Caudate nucleus (tissue), 63 donors: ENCODE measurements at places on chromosomes 5 and 9.

DNA sequence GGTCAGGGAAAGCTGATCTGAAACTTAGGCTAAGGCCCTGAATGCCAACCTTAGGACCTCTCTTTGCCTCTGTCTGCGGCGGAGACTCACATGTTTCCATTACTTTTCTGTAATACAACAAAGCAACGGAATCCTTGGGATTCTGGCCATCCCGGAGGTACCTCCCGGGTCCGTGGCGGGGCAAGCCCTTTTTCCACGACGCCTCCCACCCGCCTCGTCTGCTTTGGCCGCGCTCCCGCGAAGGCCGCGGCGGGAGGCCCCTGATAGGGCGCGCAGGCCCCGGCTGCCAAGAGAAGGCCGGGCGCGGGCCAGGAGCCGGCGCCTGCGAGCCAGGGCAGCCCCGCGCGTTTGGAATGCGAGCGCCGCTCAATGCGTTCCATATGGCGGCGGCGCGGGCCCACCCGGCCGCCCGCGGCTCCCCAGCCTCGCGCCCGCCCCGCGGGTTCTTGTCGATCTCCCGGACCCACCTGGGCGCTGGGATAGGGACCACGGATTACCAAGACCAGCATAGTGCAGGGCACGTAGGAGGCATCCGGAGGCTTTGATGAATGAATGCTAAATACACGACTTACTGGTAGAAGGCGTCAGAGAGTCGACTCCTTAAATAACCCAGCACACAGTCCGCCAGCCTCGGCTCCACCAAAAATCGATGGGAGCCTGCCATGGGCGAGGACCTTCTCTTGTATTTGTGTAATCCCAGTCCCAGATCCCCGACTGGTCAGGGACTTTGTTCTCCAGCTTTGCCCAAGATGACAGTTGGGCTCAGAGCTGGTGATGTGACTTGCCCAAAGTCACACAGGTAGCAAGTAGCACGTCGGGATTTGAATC is 17.5 kb upstream of the PHF19 start:
- no peak for DNase-seq

DNA sequence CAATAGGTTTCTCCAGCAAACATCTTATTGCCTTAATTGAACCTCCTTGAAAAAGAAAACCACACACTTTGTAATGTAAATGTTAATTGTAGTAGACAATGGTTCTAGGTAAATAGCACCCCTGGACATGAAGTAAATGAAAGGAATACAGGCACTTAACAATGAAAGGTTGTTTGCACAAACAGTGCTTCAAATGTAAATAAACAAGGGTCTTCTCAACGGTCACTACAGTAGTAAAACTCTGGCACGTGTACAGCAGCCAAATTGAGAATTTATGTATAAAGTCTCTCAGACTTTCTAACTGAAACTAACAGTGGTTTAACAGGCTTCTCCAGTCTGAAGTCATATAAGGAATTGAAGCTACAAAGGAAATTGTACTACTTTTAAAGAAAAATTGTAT is 218.3 kb downstream of the MEF2C start:
- DNase-seq = no peak

GRCh38 chr5:89338935-89339334 is 456.0 kb upstream of the MEF2C start:
- DNase-seq = no peak

- DNase-seq = no peak
These were observed 303.2 kb downstream of the ACTL7B start for GRCh38 chr9:108552459-108553040.

DNA sequence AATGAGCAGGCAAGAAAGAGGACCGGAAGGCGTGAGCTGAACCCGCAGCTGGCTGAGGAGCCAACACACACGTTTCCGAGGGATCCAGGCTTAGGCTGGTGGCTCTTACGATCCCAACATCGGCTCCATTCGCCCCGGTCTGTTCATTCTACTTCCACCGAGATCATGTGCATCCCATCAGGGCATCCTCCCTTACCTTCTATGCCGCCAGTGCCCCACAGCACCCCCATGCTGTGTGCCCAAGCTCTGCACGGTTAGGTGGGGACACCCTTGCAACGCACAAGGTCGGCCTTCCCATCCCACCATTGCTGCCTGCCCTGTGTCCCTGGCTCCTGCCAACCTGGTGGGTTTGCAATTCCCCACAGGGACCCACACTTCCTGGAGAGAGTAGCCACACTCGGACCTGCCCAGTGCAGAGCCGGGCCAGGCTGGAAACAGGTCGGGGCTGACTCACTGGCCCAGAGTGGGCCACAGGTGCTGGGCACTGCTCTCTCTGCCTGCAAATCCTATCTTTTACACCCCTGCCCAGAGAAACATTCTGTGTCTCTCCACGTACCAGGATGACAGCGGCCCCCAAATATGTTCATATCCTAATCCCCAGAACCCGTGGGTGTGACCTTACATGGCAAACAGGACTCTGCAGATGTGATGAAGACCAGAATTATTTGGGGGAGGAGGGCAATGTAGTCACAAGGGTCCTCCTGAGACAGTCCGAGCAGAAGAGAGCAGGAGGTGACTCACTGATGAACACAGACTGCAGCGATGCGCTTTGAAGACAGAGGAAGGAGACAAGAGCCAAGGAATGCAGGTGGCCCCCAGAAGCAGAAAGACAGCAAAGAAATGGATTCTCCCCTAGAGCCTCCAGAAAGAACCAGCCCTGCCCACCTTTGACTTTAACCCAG is 182.2 kb downstream of the AUH start:
- DNase-seq = no peak

DNA sequence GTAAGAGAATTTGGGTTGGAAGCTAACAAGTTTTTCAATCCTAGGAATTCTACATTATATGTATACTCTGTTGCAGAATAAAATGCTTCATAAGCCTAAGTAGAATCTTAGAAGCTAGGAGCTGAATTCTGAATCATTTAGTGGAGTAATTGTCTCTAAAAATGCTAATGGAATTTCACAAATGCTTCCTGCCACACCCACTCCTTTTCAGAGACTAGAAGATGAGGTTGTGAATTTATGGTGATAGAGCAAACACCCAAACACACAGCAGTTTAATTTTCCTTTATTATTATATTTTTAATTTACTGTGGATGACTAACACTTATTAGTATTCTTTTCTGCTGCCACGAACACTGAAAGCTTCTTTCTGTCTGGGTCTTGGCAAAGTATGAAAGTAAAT is 208.0 kb upstream of the PDE4D start:
- DNase-seq = no peak

DNA sequence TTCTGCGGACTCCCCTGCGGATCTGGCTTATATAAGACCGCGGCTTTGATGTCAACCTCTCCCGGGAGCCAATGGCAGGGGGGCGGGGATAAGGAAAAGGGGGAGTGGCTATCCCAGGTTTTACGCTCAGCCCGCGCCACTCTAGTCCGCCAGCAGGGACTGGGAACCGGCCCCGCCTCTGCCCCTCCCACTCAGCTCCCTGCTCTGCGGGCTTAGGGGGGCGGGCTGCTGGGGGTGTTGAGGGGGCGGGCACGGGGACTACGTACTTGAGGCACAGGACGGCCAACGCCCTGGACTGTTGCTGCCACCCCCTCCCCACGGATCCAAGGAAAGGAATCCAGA is at the start of gene HAND1:
HAND1 (minus strand) TSS at position 4 of the 342 bp plus-strand sequence. CDS start 219 bp downstream, outside the sequence.
- no peak for DNase-seq

DNA sequence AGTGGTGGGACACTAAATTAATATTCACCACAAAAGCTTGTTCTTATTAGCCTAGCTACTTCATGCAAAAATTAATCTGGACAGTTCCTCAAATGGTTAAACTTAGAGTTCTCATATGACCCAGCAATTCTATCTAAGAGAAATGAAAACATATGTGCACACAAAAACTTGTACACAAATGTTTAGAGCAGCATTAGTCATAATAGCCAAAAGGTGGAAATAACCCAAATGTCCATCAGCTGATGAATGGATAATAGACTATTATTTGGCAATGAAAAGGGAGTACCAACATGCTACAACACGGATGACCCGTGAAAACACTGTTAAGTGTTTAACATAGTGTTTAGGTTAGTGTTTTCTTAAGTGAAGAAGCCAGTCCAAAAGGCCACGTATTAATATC is 32.8 kb upstream of the TNIP1 start:
- no peak for DNase-seq

GRCh38 chr5:113292462-113292861 is 142.3 kb downstream of the TSSK1B start:
- DNase-seq = no peak
